Cardiac atrium fibroblast (primary cell): ENCODE measurements at places on chromosomes 6 and 20. TPM values are rescaled to one million over a fixed set of nuclear protein-coding genes. Genes with fewer than 3 reads are reported as not detected.

Gene TMEM14B
- total RNA-seq = 111 and 114 TPM in 2 replicates

Gene RAD21L1
- total RNA-seq = not detected in 2 replicates

Gene OR10C1
- total RNA-seq = not detected in 2 replicates

Gene PGC
- not detected in 2 replicates for total RNA-seq

Gene PTCRA
- total RNA-seq = not detected in 2 replicates

Gene PRL
- not detected in 2 replicates for total RNA-seq

Gene PDE7B
- 41.0 and 49.5 TPM in 2 replicates for total RNA-seq

Gene DDAH2
- total RNA-seq = 32.1 and 53.8 TPM in 2 replicates

Gene SPTLC3
- 0.54 and 0.97 TPM in 2 replicates for total RNA-seq

Gene OPN5
- total RNA-seq = not detected in 2 replicates

Gene GABRR1
- total RNA-seq = not detected in 2 replicates

Gene RBM24
- 1.3 TPM in 1 of 2 replicates, not detected in the other for total RNA-seq

Gene ACTL10
- total RNA-seq = 2.4 and 4.5 TPM in 2 replicates

Gene DNMT3B
- 0.65 and 2.5 TPM in 2 replicates for total RNA-seq

Gene C6orf62
- total RNA-seq = 89.9 and 116 TPM in 2 replicates

Gene EPHA7
- total RNA-seq = under 0.01 and 0.65 TPM in 2 replicates

Gene MICAL1
- 71.3 and 72.0 TPM in 2 replicates for total RNA-seq

Gene RNF144B
- total RNA-seq = 0.72 and 3.2 TPM in 2 replicates

Gene FAM209A
- not detected in 2 replicates for total RNA-seq

Gene HACE1
- 10.7 and 11.0 TPM in 2 replicates for total RNA-seq

Gene CAP2
- total RNA-seq = 4.7 TPM in 2 replicates

Gene GPSM3
- total RNA-seq = 7.0 and 7.4 TPM in 2 replicates

Gene OPRM1
- total RNA-seq = not detected in 2 replicates

Gene SPATA25
- not detected in 2 replicates for total RNA-seq

Gene MRPS10
- total RNA-seq = 27.4 and 31.6 TPM in 2 replicates

Gene MMP24
- total RNA-seq = 0.16 and 0.18 TPM in 2 replicates

Gene DDO
- total RNA-seq = 0.16 TPM in 1 of 2 replicates, not detected in the other

Gene RIPOR3
- 2.5 and 4.2 TPM in 2 replicates for total RNA-seq

Gene KIF13A
- 13.5 and 19.1 TPM in 2 replicates for total RNA-seq

Gene DUSP15
- 0.49 TPM in 1 of 2 replicates, not detected in the other for total RNA-seq

Gene LHFPL5
- not detected in 2 replicates for total RNA-seq

Gene SLC22A16
- total RNA-seq = 1.9 TPM in 1 of 2 replicates, not detected in the other

Gene MTFR2
- total RNA-seq = 0.90 and 0.97 TPM in 2 replicates

Gene EYA2
- 3.6 and 4.2 TPM in 2 replicates for total RNA-seq

Gene BTN1A1
- total RNA-seq = not detected in 2 replicates

Gene GJA10
- not detected in 2 replicates for total RNA-seq

Gene PARD6B
- total RNA-seq = 0.18 and 0.32 TPM in 2 replicates

Gene SIRPB1
- 2.2 and 3.6 TPM in 2 replicates for total RNA-seq

Gene HNF4A
- total RNA-seq = not detected in 2 replicates

Gene RHAG
- total RNA-seq = not detected in 2 replicates

Gene C6orf132
- total RNA-seq = 1.3 and 3.1 TPM in 2 replicates

Gene PTCHD4
- total RNA-seq = 0.16 and 0.36 TPM in 2 replicates

Gene IMPG1
- not detected in 2 replicates for total RNA-seq

Gene CCN5
- 4.1 and 5.8 TPM in 2 replicates for total RNA-seq

Gene TRIM31
- not detected in 2 replicates for total RNA-seq

Gene ANKRD66
- total RNA-seq = not detected in 2 replicates

Gene BTNL2
- not detected in 2 replicates for total RNA-seq
